Neural progenitor cell (in vitro differentiated cells): ENCODE measurements at places on chromosomes 5 and 9. TPM values are rescaled to one million over a fixed set of nuclear protein-coding genes. Genes with fewer than 3 reads are reported as not detected.

The CMYA5 gene
- 1.4 and 3.5 TPM in 2 replicates for total RNA-seq

The ZNF300 gene
- total RNA-seq, result 17.0 and 28.8 TPM in 2 replicates

The FOXD4L6 gene
- not detected in 2 replicates for total RNA-seq

The ITK gene
- total RNA-seq, result not detected in 2 replicates

The PTPN3 gene
- 2.2 and 2.4 TPM in 2 replicates for total RNA-seq

The OLFML2A gene
- total RNA-seq, result 3.1 and 9.0 TPM in 2 replicates

The PDE8B gene
- total RNA-seq, result 1.2 and 4.3 TPM in 2 replicates
